ENCODE measurements at places on chromosomes 2 and 18.

DNA sequence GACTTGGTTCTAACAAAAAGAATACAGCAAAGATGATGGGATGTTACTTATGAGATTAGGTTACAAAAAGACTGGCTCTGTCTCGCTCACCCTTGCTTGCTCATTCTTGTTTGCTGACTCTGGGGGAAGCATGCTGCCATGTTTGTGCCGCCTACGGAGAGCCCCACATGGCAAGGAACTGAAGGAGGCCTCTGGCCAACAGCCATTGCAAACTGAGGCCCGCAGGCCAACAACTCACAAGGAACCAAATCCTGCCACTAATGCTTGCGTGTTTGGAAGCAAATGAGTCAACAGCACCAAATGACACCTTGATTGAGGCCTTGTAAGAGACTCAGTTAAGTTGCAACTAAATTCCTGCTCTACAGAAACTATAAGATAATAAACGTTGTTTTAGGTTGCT, 297.6 kb upstream of the STON1 start:
- DNase-seq: no peak

GRCh38 chr2:202491514-202491913, 115.4 kb downstream of the BMPR2 start:
- no peak for DNase-seq

DNA sequence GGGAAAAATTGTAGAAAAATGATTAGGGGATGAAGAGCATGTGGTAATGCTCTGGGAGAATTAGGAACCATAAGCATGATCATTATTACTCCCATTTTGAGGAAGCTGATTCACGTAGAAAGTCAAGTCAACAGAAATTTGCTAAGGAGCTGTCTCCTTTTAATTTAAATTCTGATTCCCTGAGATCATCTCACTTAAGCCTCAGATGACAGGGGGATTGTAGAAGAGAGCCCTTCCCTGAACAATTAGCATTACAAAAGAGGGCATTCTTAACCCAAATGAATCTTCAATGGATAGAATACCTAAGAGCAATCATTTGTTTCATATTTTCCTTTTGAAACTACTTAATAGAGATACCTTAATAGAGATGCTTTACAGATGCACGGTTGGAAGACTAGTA, 267.9 kb downstream of the NYAP2 start:
- no peak for DNase-seq

GRCh38 chr18:11517704-11518103, 91.7 kb upstream of the SLC35G4 start:
- no peak for DNase-seq

- DNase-seq: no peak
These were observed 25.4 kb downstream of the GPC1 start for GRCh38 chr2:240460781-240461431.

DNA sequence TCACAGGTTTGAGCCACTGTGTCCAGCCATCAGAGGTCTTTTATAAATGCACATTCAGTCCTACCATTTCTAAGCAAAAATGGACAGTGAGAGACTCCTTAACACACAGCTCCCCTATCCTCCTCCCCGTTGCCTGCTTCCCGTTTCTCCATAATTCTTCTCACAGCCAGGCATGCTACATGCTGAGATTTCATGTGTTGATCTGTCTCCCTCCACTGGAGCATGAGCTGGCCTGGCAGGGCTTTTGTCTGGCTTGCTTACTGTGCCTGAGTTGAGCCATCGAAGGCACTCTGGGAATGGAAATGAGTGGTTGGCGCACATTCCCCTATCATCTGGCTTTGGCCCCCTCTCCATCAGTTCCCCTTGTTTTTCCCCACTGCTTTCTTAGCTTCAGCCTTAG, 413.5 kb downstream of the PTPRM start:
- no peak for DNase-seq

DNA sequence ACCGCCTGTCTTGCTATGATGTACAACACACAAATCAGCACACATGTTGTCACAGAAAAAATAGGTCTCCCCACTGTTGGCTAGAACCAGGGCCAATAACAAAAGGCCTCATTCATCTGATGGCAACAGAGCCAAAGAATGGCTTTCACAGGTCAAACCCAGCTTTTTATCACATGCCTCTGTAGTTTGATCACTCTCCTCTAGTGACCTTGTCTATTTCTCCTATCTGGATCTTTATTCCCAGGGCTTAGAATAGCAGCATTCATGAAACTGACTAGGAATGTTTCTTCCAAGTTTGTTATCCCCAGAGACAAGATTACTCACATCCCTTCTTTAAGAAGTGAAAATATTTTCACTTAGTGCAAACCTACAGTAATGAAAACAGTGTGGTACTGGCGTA, 285.8 kb upstream of the GYPC start:
- no peak for DNase-seq

GRCh38 chr2:37317746-37318145, 6.9 kb downstream of the PRKD3 start:
- no peak for DNase-seq

DNA sequence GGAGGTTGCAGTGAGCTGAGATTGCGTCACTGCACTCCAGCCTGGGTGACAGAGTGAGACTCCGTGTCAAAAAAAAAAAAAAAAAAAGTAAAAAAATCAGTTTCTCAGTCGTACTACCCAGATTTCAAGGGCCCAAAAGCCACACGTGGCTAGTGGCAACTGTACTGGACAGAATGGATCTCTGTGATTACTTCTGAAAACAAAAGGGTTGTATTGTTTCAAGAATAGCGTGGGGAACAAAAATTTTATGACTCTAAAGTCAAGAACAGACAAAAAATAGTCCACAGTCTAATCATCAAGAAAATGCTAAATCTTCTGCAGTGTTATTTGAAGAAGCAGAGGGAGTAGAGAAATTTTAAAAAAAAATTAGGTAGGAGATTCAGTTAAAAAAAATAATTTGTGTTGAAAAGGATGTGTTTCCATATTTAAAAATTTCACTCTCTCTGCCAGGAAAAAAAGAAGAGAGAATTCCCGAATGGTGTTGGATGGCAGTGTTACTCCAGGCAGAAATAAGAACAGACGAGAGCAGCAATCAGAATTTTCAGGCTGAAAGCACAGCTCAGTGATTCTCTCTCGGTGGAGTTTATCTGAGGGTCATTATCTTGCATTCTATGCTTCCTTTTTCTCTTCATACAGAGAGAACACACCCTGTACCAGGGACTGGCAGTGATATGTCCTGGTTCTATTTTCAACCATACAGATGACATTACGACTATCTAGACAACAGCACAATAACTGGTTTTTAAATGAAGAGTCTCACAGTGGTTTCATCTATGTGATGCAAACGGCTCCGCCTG, 61.8 kb downstream of the CABYR start:
- DNase-seq: no peak

DNA sequence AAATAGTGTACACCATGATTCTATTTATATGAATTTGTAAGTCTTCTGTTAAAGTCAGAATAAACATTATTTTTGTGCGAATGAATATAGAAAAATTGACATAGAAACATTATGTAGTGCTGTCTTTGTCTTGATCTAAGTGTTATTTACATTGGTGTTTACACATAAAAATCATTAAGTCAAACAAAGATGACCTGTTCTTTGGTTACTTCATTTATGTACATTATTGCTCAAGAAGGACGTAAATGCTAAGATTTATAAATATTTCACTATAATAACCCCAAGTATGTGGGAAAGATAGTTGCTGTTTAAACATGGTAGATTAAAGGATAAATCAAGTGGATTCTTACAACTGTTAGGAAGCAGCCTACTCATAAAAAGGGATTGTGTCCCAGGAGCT, 536.8 kb upstream of the DSEL start:
- no peak for DNase-seq

DNA sequence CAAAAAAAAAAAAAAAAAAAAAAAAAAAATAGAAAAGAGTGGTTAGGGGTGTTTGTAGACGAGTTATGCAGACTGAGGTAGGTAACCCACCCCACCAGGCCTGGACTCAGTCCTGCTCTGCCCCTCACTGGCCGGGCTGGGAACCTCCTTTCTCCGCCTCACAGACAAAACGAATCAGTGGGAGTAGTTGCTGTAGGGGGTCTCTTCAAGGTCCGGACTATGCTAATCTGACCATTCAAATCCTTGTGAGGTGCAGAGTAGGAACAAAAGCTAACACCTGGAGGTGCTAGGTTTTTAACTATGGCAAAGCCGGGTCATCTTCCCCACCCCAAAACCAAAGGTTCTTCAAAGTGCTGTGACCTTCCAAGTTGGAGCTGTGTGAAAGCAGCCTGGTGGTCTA, 223.7 kb downstream of the SLC4A3 start:
- no peak for DNase-seq

GRCh38 chr2:105731511-105731910, 13.2 kb upstream of the NCK2 start:
- DNase-seq: no peak

GRCh38 chr18:5106730-5107129, 90.3 kb downstream of the AKAIN1 start:
- DNase-seq: no peak

DNA sequence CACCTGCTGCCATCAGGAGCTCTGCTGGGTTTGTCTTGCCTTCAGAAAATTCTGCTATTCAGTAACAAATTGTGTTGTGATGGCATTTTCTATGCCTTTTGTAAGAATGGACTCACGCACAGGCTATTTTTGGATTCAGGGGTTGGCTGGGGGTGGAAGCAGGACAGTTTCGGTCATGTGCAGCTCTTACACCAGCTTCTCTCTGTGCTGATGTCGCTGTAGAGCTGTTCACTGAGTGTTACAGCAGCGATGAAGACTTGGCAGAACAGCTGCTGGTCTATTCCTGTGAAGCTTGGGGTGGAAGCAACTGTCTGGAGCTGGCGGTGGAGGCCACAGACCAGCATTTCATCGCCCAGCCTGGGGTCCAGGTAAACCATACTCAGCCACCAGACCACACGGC, 49.2 kb downstream of the TRPM8 start:
- no peak for DNase-seq

DNA sequence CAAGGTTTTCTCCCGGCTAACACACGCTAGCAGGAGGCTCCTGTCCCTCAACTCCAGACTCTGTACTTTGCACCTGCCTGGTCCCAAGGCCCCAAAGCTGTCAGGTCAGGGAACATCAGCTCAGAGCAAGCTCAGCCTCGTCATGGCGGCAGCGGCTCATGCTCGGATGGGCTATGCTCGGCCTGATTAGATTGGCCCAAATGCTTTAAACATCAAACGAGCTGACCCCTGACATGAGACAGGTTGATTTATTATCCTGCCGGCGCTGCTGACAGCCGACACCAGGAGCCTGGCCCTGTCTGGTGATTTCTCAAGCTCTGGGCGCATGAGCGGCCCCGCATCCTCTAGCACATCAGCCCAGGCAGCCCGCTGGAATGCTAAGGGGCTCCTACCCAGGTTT, 436.4 kb downstream of the EIPR1 start:
- no peak for DNase-seq

GRCh38 chr18:35616664-35617423, 35.3 kb downstream of the GALNT1 start:
- peak; percentile 28 for DNase-seq

- no peak for DNase-seq
These were observed 156.3 kb upstream of the SLC1A4 start for GRCh38 chr2:64832936-64833335.

- no peak for DNase-seq
These were observed 104.5 kb downstream of the HDAC4 start for GRCh38 chr2:239296020-239296932.

DNA sequence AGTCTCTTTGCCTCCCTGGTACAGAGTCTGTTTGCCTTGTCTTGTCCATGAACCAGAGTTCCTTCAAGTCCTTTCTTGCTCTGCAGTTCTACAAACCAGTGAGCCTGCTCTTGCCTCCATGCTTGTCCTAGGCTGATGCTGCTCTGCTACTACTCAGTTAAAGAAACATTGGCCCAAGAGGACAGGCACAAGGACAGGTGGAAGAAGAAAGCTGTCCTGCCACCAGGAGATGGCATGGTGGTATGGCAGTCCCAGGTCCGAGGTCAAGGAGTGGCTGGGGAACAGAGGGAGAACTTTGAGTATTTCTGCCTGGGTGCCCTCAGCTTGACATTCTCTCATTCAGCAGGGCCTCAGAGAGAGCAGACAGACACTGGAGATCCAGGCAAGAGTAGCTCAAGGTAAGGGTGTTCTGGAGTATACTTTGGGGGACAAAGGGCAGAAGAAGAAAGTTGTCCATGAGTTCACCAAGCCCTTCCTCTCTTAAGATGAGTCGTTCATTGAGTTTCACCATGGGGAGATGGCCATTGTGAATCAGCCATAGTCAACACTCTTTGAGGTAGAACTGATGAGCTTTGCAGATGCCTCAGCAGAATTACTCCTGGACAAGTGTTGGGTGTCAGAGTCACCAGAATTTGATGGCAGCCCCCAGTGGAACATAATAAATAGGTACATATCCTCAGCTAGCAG, 20.4 kb downstream of the TTC32 start:
- DNase-seq: no peak

- no peak for DNase-seq
These were observed 419.6 kb downstream of the NRXN1 start for GRCh38 chr2:50612306-50612705.

DNA sequence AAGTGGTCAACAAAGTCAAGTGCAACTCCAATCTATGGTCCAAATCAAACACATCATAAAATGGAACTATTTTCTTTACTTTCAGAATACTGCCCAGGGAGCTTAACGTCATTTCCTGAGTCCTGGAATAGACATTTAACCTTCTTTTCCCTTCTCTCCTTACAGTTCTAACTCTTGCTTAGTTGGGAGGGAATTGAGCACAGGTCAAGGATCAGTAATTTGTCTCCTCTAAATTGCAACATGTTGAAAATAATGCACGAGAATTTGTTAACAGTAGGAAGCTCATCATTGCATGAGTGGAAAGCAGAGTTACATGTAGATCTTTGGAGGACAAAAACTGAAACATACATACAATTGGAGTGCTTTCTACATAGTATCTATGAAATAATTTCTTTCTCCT, 87.7 kb downstream of the MEP1B start:
- DNase-seq: no peak

GRCh38 chr2:88852753-88853402, 161.4 kb downstream of the RPIA start:
- DNase-seq: no peak

- no peak for DNase-seq
These were observed 26.4 kb downstream of the SPEG start for GRCh38 chr2:219461047-219461514.

DNA sequence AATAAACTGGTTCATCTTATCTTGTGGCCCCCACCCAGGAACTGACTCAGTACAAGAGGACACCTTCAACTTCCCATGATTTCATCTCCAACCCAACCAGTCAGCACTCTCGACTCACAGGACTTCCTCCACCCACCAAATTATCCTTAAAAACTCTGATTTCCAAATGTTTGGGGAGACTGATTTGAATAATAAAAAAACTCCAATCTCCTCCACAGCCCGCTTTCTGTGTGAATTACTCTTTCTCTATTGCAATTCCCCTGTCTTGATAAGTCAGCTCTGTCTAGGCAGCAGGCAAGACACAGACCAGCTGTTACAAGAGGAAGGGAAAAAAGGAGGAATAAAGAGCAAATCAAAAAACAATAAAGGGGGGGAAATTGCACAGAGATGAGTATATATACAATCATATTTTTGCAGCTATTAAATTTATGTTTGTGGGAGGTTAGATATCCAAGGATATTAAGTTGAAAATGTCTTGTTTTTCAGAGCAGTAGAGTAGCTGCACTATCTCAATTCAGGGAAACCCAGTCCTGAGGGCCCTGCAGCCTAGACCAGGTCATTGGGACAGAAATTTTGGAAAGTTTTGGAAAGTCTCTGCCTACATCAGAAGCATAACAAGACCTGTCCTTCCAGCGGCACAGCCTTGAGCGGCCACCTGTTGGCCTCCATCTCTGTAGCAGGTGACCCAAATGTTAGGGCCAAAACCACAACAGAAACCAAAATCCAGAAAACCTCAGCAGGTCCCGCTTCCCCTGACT, 32.8 kb upstream of the SIGLEC15 start:
- DNase-seq: no peak
